Right atrium auricular region (tissue), 2 donors: ENCODE measurements at places on chromosomes 6 and 20.
A peak's percentile ranks its signal among the peaks of the same experiment; 100 is the strongest.

DNA sequence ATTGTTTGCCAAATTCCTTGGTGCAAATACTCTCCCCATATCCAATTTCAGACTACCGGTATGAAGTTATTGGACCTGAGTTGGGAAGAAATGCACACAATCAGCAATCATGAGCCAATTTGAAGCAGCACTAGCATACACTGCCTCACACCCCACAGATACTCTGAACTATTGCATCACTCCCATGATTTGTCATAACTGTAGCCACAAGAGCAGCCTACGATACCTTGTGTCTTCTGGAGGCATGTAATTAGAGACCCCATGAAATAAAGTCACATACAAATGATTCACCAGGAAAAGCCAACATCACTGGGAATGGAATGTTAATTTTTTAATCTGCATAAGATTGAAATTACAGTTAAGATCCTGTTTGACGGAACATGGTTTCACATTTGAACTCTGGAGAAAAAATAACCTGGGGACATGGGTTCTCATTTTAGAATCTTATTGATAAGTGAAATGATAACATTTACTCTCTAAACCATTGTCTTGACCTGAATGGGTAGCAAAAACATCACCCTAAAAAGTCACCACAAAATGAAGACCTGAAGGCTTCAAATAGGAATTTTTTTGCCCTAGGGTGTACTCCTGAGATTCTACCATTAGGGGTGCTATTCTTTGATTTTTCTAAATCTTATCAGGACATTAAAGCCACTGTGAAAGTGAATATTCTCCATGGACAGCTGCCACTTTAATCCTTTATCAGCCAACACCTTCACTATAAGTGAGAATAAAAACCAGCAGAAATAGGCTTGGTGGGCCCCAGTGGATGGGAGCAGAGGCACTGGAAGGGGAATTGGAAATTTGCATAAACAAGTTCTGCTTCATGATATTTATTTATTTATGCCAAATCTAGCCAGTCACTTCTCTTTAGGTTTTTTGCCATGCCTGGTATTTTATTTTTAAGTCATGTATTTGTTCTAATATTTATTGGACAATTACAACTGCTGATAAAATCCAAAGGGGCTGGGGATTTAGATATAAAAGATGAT lies 34.5 kb upstream of the HBS1L start:
- DNase-seq: no peak

- no peak for DNase-seq
These were observed 437.8 kb upstream of the HSF2 start for GRCh38 chr6:121961619-121962125.

DNA sequence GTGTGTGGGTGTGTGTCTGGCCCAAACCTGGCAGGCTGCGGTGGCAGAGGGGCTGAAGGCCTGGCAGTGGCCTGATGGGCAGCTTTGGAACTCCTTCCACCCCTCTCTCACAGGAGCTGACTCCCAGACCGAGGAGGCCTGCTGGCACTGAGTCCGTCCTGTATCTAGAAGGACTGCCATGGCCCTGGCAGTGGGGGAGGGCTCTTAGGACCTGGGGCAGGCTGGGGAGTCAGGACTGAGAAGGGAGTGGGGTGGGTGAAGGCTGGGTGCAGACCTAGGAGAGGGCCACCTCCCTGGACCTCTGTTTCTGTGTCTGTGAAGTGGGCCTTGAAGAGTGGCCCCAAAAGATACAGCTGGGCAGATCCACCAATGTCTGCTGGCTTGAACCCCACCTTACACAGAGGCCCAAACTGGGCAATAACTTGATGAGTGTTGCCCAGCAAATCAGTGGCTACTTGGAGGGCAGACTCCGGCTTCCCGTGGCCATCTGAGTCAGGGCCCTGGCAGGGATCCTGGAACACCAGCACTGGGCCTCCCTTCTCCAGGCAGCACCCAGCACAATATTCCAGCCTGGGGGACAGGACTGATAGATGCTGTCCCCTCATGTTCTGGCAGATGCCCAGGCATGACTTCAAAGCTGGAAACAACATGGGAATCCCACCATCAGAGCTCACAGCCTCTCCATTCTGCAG lies 46.7 kb upstream of the BLCAP start:
- DNase-seq: no peak

GRCh38 chr6:85672050-85672449 lies 29.4 kb upstream of the SYNCRIP start:
- DNase-seq: no peak

DNA sequence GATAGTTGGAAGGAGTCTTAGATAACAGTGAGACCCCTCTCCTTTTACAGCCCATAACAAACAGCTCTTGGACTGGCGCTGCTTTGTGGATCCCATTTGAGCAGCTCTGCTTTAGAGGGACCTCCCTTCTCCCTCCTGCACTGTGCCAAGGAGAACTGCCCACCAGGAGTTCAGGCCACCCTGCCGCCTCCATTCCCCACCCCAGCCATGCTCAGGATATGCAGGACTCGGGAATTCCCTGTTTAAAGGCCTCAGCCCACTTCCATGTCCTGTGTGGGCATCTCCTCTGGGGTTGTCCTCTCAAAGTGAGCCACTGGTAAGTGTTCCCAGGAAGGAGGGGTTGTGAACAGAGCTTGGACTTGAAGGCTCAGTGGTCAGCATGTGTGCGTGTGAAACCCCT lies 312.6 kb upstream of the RNF24 start:
- no peak for DNase-seq

GRCh38 chr6:111456208-111456607 lies 26.8 kb downstream of the REV3L start:
- no peak for DNase-seq

DNA sequence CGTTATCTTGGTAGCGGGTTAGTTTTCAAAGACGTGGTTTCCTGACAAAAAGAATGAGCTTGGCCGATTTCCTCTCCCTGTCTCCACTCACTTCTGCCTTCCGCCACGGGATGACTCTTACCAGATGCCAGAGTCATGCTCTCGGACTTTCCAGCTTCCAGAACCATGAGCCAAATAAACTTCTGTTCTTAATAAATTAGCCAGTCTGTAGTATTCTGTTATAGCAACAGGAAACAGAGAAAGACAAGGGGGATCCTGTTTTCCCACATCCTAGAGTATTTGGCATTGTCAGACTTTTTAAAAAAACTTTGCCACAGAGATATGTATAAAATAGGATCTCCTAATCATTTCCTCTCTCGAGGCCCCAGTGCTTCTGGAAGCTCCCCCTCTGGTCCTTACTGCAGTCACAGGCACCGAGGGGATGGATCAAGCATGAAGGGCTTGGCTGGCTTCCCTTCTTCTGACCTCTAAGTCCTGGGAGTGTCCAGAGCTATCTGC lies 84.9 kb upstream of the NAA20 start:
- DNase-seq: peak; percentile 78

- DNase-seq: no peak
These were observed 32.9 kb downstream of the PNLDC1 start for GRCh38 chr6:159832946-159833345.
